ENCODE measurements at places on chromosomes 13 and 19. TPM values are rescaled to one million over a fixed set of nuclear protein-coding genes. Genes with fewer than 3 reads are reported as not detected.

Gene DMKN
- total RNA-seq, result 36.6 TPM

Gene NLRP4
- total RNA-seq, result not detected

Gene KRTDAP
- not detected for total RNA-seq

Gene CCDC169
- total RNA-seq, result 0.22 TPM

Gene USP12
- total RNA-seq, result 16.2 TPM

Gene ZNF525
- 0.25 TPM for total RNA-seq

Gene PRODH2
- 0.36 TPM for total RNA-seq

Gene TTYH1
- 0.16 TPM for total RNA-seq

Gene ADAMTSL5
- 3.5 TPM for total RNA-seq

Gene HSPB6
- total RNA-seq, result 0.27 TPM

All from A549 treated with Hydrocortisone at 1 μM for 4 hours (cell line).